ENCODE measurements at places on chromosomes 12 and 14.

- no peak for DNase-seq
These were observed 91.8 kb downstream of the ESRRB start for GRCh38 chr14:76467711-76468155.

- no peak for DNase-seq
These were observed 379.6 kb downstream of the ETNK1 start for GRCh38 chr12:23004473-23005020.

DNA sequence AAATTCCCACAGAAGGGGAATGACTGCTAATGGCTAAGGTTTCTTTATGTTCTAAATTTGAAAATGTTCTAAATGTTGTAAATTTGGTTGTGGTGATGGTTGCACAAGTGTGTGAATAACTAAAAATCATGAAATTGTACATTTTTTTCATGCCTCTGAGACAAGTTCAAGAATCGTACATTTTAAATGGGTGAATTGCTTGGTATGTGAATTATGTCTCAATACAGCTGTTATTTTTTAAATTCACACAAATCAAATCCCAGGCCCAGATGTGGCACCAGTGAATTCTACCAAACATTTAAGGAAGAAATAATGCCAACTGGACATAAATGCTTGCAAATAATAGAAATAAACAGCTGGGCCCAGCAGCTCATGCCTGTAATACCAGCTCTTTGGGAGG lies 28.6 kb upstream of the RND1 start:
- no peak for DNase-seq

GRCh38 chr14:74519316-74520074 lies 25.9 kb downstream of the ISCA2 start:
- no peak for DNase-seq

DNA sequence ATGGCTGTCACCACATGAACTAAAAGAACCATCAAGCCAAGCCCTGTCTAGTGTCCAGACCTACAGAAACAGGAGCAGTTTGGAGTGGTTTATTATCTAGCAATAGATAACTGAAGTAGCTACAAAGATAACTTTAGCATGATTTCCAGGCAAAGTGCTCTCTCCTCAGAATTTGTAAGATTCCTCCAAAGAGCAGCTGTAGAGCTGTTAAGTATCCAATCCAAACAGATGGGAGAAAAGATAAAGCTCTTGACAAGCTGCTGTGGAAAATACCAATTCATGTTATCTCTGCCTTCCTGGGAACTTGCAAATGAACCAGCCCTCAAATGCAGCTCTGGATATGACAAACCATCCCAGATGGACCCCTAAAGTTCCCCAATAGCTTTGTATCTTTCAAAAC lies 78.9 kb upstream of the RESF1 start:
- no peak for DNase-seq

DNA sequence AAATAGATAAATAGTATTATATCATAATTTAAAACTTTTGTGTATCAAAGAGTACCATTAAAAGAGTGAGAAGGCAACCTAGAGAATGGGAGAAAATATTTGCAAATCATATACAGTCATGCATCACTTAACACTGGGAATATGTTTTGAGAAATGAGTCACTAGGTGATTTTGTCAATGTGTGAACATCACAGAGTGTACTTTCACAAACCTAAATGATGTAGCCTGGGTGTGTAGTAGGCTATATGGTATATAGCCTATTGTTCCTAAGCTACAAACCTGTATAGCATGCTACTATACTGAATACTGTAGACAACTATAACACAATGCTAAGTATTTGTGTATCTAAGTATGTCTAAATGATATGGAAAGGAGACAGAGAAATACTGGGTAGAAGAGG lies 48.0 kb upstream of the ARID2 start:
- no peak for DNase-seq

DNA sequence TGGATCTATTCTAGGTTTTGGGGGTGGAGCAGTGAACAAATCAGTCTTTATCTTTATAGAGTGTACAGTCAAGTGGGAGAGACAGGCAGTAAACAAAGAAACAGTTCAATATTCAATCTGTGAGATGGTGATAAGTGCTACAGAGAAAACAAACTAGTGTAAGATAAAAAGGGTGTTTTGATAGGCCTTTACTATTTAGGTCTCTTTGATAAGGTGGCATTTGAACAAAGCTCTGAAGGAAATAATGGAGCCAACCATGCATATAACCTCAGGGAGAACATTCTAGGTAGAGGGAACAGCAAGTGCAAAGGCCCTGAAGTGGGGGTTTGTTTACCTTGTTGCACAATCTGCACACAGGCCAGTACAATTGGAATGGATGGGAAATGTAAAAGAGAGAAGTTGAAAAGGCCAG lies 47.3 kb downstream of the PTPN11 start:
- DNase-seq, result no peak

- DNase-seq, result no peak
These were observed 19.3 kb upstream of the MED6 start for GRCh38 chr14:70619708-70620107.

DNA sequence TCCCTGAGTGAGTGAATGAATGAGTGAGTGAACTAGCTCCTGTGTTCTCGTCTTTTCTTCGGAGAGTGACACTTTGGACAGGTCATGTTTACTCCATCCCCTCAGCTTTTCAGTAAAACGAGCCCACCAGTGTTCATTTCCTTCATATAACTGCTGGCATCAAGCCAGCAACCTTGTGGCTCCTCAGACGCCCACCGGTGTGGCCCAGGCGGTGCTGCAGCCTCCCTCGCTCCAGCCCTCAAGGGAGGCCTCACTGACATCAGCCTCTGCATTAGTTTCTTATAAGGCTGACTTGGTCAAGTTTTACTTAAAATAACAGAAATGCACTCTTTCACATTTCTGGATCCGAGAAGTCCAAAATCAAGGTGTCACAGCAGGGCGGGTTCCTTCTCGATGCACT lies 188.0 kb downstream of the ZFP36L1 start:
- DNase-seq, result no peak

GRCh38 chr12:72141381-72141780 lies 130.8 kb upstream of the TRHDE start:
- no peak for DNase-seq

Data from cortex of kidney (tissue), 1 donor.